ENCODE measurements at places on chromosomes 2 and 18. TPM values are rescaled to one million over a fixed set of nuclear protein-coding genes. Genes with fewer than 3 reads are reported as not detected.

Gene FBXO36
- total RNA-seq, result 1.8 TPM

Gene SLC30A3
- total RNA-seq, result not detected

Gene PRKAG3
- total RNA-seq, result not detected

Gene LRRC30
- not detected for total RNA-seq

Gene SDC1
- total RNA-seq, result 0.22 TPM

- DNase-seq, result no peak
Observed at GRCh38 chr2:188983427-188984064, 9.4 kb downstream of the COL3A1 start.

- no peak for DNase-seq
Observed at GRCh38 chr2:134359367-134360081, 105.7 kb downstream of the MGAT5 start.

GRCh38 chr2:240648155-240648649 lies 22.9 kb downstream of the GPR35 start:
- DNase-seq, result no peak

GRCh38 chr2:176468457-176469113 lies 199.3 kb downstream of the MTX2 start:
- DNase-seq, result no peak

- no peak for DNase-seq
Observed at GRCh38 chr2:133674066-133674432, 105.8 kb upstream of the NCKAP5 start.

DNA sequence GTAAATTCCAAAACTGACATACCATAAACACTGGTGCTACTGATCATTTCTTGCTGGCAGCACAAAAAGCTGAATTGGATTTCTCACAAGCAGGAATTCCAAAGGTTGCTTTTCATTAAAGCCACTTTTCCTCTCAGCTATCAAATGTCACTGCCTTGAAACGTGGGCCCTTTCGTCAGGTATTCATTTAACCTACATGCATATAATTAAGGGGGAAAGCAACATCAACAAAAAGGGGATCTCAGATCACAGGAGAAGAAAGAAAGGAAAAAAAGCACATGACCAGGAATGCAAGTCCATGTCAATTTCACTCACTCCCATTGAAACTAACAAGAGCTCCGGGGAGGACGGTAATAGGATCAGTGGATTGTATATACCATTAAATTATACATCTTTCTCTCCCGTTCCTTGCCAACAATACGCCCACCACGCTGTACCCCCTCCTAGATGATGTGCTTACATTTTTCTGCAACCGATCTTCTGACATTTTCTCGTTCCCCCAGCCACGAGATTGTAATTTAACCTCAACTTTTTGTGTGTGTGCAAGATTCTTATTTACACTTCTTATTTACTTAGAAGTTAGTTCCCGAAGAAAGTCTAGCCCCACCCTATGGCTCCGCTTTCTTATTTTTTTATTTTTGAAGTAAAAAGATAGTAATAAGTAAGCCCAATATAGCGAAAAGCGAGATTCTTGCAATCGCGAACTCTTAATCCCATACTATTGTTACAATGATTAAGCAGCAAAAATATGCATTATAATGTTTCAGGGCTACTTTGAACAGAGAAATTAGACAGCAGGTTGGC lies 725 bp downstream of the FIGN start:
- no peak for DNase-seq

DNA sequence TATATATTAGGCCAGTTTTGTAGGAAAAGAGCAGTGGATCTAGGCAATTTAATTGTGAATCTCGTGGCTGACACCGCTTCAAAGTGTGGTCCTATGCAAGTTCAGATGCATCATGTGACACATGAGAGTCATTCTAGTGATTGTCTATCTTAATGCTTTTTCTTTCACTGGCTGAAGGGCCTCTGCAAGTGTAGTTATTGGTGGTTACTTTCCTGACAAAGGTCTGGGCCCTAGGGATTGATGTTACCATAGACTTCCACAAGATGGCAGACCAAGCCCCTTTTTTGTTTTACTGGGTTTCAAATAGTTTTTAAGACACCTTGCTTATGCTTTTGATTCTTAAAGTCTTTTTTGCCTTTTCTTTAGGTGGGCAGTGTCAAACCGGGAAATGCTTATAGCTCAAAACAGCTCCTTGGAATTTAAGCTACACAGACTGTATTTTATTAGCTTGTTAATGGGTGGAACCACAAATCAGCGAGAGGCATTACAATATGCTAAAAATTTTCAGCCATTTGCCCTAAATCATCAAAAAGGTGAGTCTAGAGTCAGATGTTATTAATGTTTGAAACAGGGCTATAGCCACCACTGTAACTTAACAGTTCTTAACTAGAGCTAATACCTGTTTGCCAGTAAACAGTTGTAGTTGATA lies 25.9 kb downstream of the CD8A start:
- no peak for DNase-seq

DNA sequence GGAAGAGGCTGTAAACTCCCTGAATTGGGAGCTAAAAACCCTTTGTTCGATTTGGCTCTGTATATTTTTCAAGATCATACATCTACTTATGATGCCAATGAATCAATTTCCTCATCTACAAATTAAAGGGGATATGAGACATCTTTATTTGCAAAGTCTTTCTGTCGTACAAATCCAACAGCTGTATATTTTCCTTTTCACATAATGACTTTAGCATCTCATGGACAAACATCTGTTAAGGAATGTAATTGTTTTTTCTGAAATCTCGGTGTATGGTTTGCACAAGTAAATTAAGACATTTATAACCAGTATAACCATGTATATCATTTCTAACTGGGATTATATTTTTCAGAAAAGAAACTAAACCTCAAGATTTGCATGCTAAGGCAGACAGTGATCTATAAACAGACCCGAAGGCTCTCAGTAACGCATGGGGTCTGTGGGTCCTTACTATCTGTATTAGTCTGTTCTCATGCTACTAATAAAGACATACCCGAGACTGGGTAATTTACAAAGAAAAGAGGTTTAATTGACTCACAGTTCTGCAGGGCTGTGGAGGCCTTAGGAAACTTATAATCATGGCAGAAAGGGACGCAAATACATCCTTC lies 130.8 kb downstream of the SLC8A1 start:
- no peak for DNase-seq

DNA sequence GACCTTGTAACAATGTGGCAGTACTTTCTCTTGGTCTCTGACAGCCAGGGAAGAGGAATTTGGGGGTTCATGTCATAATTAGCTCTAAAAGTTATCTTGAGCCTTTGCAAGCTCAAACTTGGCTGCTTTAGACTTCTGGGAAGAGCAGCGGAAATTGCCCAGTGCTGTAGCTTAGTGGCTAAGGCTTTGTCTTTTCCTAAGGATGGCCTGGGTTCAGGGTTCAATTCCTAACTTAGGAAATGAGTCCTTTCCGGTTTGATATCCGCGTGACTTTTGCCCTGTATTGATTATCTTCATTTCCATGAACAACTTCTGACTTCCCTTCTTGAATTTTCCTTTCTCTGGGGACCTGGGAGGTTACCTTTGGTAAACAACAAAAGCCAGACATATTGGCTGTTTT lies 961.0 kb downstream of the CNTNAP5 start:
- DNase-seq, result no peak

DNA sequence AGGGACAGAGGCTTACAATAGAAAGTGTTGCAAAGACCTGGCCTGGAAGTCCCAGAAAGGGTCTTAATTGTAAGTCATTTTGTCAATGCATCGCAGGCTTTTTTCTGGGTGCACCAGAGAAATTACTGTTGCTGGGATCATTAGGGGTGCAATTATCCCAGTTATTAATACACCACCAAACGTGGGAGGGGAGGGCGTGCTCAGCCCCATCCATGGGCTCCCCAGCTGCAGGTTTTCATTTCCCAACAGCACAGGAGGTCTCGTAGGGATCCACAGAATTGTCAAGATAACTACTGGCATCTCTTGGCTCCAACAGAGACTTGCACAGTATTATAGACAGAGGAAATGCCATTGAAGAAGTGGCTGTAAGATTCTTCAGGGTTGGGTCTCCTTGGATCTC lies 69.6 kb upstream of the FZD7 start:
- DNase-seq, result no peak

GRCh38 chr2:152175012-152175367 lies 573 bp downstream of the STAM2 start:
- no peak for DNase-seq

- no peak for DNase-seq
Observed at GRCh38 chr2:116879650-116880160, 934.8 kb upstream of the DDX18 start.

GRCh38 chr2:230902180-230902899 lies 22.7 kb downstream of the GPR55 start:
- peak; percentile 31 for DNase-seq

- DNase-seq, result no peak
Observed at GRCh38 chr18:80246445-80247392, 595 bp downstream of the PARD6G start.

DNA sequence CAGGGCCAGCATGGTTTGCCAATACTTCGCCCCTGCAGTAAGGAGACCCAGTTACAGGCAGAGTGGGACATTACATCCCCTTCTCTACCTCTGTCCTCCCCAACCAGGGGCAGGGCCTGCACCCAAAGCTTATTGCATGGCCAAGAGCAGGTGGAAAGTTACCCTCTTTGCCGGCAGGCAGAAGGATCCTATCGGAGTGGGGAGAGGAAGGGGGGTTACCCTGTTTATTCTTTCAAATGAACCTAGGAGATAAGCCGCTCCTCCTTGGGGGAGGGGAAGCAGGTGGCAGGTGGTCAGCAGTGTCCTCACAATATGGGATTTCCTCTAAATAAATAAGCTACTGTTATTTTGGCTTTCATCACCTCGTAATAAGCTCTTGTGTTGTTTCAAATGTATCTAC lies 53.9 kb downstream of the SPATS2L start:
- DNase-seq, result no peak

GRCh38 chr2:25567406-25567805 lies 106.0 kb downstream of the DTNB start:
- peak; percentile 27 for DNase-seq
